Omental fat pad (tissue), 4 donors: ENCODE measurements at places on chromosomes 12 and 14. TPM values are rescaled to one million over a fixed set of nuclear protein-coding genes. Genes with fewer than 3 reads are reported as not detected.

GRCh38 chr12:56358836-56359532 lies 923 bp downstream of the STAT2 start:
- DNase-seq, result no peak

- DNase-seq, result no peak
These were observed 268.9 kb upstream of the ATP2B1 start for GRCh38 chr12:89977405-89978085.

DNA sequence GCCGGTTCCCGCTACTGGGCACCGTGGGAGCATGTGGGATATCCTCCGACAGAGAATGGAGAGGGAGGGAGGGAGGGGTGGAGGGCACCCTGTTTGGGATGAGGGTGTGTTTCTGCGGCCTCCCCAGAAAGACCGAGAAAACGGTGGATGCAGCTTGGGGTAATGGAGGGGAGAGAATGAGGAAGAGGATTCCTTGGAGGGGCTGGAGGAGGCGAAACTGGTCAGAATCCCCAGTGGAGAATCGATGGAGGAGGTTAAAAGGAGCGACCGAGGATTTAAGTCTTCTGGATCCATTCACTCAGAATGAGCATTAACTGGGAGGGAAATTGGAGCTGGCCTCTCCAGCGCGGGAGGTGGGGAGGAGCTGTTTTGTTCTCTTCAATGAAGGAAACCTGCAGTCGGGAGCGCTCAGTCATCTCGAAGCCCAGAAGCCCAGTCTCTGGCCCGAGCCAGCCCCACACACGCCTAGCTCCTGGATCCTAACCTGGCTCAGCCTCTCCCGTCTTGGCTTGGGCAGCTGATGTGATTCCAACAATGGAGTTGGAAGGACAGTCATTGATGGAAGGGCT lies 581 bp downstream of the ARG2 start:
- DNase-seq, result no peak

DNA sequence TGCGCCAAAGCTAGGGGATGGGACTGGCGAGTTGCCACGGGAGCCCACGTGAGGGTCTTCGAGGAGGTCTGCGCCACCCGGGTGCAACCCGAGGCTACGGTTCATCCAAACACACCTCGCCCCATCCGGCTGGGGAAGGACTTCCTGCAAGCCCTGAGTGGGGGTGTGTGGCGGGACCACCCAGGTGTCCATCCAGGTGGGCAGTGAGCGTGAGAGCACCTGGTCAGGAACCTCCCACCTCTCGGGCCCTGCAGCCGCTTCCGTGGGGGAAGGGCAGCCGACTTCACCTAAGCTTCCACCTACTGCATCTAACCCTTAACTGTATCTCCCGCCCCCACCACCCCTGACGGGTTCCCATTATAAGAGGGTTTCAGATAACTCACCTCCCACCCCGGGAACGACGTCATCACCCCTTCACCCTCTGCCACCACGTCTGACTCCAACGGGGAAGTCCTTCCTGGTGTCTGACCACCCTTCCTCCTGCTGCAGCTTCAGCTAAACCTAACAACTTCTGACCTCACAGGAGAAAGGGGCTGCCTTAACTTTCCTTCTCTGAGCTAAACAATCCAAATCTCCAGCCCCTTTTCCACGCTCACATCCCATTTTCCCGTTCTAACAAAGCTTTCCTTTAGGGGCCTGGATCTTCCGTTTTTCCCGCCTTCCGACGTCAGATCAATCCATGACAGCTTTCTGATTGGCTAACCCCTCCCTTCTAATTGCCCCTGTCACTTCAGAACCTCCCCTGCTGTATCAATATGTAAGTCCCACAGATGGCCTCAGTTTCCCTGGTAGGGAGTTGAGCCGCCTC lies 27.4 kb upstream of the SMUG1 start:
- DNase-seq, result no peak

Gene UBR7
- total RNA-seq, result 19.6 TPM

Gene ZNF891
- total RNA-seq, result 4.6 TPM

DNA sequence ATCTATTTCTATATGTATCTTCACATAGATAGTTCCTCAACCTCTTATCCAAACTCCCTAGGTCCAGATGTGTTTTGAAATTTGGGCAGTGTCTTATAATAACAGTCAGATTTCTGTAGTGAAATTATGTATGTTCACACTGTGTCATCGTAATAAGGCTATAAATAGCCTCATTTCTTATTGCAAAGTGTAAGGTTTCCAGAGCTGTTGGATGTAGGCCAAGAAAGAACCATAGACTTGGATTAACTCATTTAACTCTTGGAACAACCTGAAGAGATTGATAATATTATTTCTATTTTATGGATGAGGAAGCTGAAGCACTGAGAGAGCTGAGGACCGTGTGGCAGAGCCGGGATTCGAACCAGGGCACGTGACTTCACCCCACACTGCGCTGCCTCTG lies 49.0 kb upstream of the PIWIL1 start:
- no peak for DNase-seq

DNA sequence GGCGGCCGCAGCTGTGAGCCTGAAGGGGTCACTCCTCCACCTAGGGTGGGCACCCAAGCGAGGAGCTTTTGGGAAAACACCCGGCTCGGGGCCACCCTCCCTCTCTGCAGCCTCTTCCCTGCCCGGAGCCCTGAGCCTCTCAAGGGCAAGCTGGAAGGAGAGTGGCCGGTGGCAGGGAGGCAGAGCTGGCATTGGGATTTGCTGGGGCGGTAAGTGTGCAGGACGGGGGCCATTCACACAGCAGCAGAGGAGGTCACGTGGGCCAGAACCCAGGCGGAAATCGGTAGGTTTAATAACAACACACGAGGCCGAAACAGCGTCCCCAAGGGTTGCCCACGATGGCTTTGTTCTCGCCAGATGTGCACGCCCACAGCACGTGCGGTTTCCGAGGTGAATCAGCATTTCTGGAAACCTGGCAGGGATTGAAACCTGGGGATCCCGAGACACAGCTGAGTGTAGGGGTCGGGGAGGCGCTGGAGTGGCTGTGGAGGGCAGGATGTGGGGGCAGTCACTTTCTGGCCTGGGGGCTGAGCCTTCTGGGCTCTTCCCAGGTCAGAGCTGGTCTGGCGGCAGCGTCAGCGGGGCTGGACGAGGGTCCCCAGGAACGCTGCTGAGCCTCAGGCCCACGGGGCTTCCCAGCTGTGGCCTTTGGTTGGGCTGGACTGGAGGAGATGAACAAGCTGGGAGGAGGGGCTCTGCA lies 23.5 kb downstream of the NOC4L start:
- no peak for DNase-seq

Gene REP15
- 1.3 TPM for total RNA-seq

Gene CNTN1
- 1.3 TPM for total RNA-seq

- DNase-seq, result no peak
These were observed 21.9 kb upstream of the IFT81 start for GRCh38 chr12:110102255-110102654.

DNA sequence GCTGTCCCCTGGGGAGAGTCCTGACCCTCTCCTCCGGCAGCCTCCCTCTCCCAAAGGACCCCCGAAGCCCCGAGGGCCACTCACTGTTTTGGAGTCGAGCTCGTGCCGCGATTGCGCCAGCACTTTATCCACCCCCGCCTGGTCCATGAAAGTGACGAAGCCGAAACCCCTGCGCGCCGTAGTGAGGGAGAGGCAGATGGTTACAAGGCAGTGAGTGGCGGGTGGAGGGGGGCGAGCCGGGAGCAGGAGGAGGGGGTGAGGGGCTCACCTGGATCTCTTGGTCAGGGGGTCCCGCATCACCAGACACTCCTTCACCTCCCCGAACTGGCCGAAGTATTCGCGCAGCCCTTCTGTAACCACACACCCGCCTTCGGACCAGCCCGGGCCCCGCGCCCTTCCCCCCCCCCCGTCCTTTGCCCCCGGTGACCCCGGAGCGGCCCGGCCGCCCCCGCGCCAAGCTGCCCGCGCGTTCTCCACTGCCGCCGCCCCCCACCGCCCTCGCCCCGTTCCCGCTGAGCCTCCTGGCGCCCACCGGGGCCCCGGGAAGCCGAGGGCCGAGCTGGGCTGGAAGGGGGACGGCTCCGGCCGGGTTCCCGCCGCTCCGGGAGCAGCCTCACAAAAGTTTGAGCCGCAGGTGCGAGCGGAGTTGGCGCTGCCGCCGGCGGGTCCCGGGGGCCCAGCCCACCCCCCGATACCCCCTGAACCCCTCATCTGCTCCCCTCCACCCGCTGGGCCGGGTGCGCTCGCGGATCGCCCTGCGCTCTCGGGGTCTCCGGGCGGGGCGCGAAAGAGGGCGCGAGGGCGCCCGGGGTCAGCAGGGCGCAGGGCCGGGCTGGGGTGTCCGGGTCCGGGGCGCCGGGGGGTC lies 808 bp downstream of the MSI1 start:
- DNase-seq, result no peak

GRCh38 chr12:110168732-110169455 lies 44.7 kb downstream of the IFT81 start:
- DNase-seq, result no peak

GRCh38 chr12:52446367-52447045 lies 5.4 kb downstream of the KRT6B start:
- no peak for DNase-seq

- DNase-seq, result no peak
These were observed 1009.8 kb downstream of the NRXN3 start for GRCh38 chr14:79179985-79180384.

Gene CEP170B
- total RNA-seq, result 10.1 TPM

GRCh38 chr12:49198431-49199155 lies 9.7 kb upstream of the TUBA1A start:
- no peak for DNase-seq

- no peak for DNase-seq
These were observed 70.5 kb downstream of the HMGA2 start for GRCh38 chr12:65894624-65895390.

- DNase-seq, result no peak
These were observed 15.3 kb downstream of the TNFRSF1A start for GRCh38 chr12:6326316-6327228.

- no peak for DNase-seq
These were observed 1026.9 kb downstream of the LRFN5 start for GRCh38 chr14:42633504-42634095.

DNA sequence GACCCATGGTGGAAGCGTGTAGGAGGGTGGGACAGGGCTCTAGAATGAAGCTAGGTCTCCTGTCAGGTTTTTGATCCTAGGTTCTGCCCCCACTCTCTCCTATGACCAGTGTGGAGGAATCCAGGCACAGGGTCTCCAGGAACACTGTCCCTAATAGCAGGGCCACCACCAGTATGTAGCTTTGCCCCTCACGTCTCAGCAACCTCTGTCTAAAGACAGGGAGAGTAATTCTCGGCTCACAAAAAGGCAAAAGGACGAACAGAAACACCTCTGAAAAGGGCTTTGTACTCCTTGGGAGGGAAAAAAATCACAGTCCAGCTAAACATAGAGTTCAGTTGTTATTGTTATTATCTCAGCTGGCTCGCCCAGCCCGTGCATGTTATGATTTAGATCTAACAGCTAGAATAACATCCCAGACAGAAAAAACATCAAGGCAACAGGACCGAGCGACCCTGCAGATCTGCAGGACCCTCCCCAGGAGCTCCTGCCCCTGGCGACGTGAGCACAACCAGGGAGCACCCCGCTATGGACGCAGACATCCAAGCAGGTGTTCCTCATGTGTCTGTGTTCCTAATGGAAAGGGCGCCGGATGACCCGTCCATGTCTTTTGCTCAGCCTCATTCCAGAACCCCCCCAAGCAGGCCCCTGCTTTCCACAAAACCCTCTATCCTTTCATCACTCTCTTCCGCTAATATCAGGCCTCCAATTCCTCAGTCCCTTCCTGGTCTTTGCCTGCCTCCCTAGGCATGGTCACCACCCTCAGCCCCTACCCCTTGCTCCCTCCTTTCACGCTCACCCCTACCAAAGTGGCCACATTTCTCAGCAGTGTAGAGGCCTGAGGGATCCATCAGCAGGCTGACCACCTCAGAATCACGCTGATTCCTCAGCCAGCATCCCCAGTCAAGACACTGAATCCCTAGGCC lies 14.2 kb upstream of the SLC6A12 start:
- no peak for DNase-seq

GRCh38 chr12:110531741-110532333 lies 29.7 kb downstream of the RAD9B start:
- DNase-seq, result no peak

DNA sequence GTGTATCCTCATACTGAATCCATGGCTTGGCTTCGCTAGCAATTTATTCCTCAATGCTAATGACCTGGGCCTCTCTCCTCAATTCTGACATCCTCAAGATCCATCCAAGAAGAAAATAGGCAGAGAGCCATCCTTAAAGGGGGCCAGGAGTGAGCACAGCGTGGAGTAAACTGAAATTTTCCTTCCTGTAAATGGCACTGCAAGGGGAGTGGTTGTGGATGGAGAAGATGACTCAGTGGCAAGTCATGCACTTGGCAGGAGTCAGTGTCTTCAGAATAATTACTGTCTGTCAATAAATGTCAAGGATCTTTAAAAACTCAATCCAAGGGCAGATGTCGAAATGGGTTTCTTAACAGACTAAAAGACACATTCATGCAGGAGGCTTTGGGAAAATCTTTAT lies 88.0 kb upstream of the TMEM132C start:
- DNase-seq, result no peak

DNA sequence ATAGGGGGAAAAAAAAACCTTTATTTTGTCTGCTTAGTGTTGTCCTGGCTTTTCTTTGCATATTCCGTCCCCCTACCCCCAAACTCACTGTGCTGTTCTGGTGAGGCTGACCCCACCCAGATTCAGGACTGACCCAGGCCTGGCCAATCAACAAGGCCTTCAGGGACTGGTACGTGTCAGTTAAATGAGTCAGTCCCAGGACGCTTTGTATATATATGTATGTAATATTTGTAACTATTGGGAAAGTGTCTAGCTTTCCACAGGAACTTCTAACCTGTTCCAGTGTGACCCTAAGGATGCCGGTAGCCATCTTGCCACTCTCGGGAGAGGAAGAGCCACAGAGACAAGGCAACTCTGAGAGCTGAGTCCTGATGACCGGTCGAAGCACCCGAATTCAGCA lies 107.4 kb downstream of the VCPKMT start:
- DNase-seq, result no peak

GRCh38 chr12:127779301-127780045 lies 487.5 kb upstream of the TMEM132C start:
- no peak for DNase-seq

DNA sequence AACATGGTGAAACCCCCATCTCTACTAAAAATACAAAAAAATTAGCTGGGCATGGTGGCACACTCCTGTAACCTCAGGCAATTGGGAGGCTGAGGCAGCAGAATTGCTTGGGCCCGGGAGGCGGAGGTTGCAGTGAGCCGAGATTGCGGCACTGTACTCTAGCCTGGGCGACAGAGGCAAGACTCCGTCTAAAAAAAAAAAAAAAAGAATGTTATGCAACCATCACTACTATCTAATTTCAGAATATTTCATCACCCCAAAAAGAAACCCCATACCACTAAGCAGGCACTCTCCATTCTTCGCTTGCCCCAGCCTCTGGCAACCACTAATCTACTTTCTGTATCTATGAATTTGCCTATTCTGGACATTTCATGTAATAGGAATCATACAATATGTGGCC lies 68.8 kb upstream of the AMN start:
- DNase-seq, result no peak

GRCh38 chr14:67503331-67503730 lies 14.8 kb upstream of the TMEM229B start:
- DNase-seq, result no peak

DNA sequence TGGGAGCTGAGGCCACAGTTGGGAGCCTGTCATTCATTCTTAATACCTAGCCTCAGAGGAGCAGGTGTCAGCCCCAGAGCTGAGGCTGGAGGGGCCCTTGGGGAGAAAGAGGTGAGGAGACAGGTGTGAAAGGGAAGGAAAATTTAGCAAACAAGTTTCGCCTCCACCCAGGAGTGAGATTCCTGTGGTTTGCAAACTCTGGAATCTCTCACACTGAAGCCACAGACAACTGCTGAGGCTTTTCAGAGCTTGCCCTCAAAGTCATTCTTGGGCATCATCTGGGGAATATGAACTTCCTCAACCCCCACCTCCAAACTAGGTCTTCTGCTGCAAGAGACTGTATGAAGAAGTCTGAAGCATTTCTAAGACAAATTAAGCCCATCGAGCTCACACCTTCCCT lies 589.5 kb upstream of the TBX3 start:
- no peak for DNase-seq
